ENCODE measurements at places on chromosomes 16 and 17.

GRCh38 chr16:89695875-89696669 is 5.4 kb downstream of the SPATA2L start:
- DNase-seq = no peak

DNA sequence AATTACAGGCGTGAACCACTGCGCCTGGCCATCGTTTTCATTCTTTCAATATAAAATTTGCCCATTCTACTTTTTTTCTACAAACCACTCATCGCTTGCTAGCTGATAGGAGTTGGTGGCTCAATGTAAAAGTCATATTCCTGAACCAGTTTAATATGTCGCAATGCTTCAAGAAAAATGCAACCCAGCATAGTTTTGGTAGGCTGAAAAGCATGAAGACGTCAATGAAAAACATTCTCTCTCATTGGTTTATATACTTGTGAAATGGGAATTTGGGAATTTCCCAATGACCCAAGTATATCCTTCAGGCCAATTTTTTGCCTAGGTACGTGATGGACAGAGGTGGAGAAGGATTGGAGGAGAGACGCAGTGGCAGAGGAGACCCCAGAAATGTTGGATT is 26.9 kb downstream of the USP43 start:
- DNase-seq = no peak

DNA sequence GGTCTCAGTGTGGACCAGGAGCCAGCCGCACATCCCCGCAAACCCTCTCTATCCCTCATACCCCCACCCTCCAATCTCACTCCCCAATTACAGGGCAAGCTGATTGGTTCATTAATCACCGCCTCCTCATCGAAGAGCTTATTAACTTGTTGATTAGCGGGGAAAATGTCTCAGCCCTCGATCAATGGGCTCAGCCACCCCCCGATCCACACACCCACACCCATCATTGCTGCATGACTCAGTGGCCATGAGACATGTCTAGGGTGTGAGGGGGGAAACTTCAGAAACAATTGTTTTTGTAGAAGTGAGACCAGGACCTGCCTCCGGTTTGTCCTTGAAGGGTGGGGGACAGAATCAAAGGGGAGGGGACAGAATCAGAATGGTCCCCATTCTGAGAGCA is 2.5 kb upstream of the PYY start:
- no peak for DNase-seq

GRCh38 chr16:59684911-59685310 is 950.8 kb upstream of the GOT2 start:
- DNase-seq = no peak

GRCh38 chr17:50737118-50737698 is 17.8 kb downstream of the LUC7L3 start:
- no peak for DNase-seq

GRCh38 chr17:74998783-74999182 is 11.4 kb downstream of the CDR2L start:
- DNase-seq = no peak

GRCh38 chr17:78460176-78460675 is 81.8 kb downstream of the PGS1 start:
- DNase-seq = no peak

GRCh38 chr17:6603744-6604325 is 36.7 kb downstream of the KIAA0753 start:
- no peak for DNase-seq

DNA sequence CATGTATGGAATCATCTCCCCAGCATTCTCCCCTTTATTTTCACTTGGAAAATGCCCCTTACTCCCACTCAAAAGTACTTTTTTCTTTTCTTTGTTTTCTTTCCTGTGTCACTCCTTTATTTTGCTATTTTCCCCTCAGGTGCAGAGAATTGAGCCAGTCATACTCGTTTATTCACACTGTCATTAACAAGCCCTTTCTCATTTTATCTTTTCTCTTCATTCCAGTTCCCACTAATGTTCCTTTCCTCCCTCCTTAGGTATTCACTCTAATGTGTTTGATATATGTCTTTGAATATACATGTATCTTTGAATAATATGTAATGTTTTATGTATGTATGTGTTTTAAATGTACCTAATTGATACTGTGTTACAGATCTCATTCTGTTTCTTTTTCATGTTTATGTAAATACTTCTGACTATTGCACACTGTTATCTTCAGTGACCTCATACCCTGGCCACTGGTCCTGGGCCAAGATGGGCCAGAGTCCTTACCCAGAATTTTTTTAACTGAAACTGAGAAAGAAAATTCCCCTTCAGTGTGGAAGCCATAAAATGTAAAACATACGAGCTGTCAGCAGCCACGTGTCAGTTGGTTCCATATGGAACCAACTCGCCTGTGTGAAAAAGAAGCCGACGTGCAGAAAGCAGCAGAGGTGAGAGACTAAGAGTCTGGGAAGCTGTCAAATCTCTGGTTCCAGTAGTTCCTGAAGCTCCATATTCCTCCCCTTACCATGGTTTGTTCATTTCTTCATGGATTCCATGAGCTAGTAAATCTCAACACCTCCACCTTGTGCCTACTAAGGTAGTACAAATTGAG is 5.8 kb downstream of the SRR start:
- no peak for DNase-seq

DNA sequence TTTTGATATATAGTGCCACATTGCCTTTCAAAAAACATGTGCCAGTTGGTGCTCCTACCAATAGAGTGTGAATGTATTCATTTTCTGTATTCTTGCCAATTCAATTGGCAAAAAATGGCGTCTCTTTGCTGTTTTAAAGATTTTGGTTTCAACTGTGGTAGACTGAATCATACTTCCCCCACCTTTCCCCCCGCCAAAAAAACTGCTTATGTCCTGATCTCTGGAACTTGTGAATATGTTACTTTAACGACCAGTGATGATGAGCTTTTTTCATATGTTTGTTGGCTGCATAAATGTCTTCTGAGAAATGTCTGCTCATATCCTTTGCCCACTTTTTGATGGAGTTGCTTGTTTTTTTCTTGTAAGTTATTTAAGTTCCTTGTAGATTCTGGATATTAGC is 325.1 kb upstream of the KCNJ16 start:
- DNase-seq = no peak

- DNase-seq = peak; percentile 54
Measured at GRCh38 chr17:54172096-54172984, 349.6 kb downstream of the KIF2B start.

DNA sequence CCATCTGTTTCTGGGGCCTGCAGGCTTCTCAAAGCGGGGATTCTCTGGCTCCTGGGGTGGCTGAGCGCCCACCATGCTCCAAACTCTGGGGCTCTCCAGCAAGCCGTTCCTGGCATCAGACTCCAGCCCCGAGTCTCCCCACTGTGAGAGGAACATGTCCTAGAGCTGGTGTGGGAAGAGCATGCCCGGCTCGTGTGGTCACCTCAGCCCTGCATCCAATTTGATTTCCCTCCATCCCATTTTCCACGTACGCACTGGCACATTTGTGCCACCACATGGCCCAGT is 23.2 kb upstream of the KCNJ12 start:
- DNase-seq = peak; percentile 1

- no peak for DNase-seq
Measured at GRCh38 chr16:27323781-27324561, 10.2 kb downstream of the IL4R start.

GRCh38 chr17:72998343-72998742 is 94.1 kb downstream of the SLC39A11 start:
- DNase-seq = no peak

- DNase-seq = no peak
Measured at GRCh38 chr17:64296246-64296645, 33.2 kb upstream of the TEX2 start.

DNA sequence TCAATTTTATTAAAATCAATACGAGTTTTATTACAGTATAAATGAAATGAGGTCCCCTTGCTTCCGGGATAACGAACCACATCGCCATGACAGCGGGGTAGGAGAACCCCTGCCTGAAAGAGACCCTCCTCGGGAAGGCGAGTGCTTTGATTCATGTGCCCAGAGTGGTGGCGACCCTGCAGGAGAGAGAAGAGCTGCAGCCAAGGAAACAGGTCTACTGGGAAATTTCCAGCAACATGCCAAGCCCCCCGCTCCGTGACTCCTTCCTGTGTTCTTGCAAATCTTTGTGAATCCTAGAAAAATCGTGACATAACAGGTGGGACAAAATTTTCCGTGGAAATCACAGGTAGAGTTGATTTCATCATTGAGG is 162.5 kb downstream of the WSCD1 start:
- DNase-seq = no peak

DNA sequence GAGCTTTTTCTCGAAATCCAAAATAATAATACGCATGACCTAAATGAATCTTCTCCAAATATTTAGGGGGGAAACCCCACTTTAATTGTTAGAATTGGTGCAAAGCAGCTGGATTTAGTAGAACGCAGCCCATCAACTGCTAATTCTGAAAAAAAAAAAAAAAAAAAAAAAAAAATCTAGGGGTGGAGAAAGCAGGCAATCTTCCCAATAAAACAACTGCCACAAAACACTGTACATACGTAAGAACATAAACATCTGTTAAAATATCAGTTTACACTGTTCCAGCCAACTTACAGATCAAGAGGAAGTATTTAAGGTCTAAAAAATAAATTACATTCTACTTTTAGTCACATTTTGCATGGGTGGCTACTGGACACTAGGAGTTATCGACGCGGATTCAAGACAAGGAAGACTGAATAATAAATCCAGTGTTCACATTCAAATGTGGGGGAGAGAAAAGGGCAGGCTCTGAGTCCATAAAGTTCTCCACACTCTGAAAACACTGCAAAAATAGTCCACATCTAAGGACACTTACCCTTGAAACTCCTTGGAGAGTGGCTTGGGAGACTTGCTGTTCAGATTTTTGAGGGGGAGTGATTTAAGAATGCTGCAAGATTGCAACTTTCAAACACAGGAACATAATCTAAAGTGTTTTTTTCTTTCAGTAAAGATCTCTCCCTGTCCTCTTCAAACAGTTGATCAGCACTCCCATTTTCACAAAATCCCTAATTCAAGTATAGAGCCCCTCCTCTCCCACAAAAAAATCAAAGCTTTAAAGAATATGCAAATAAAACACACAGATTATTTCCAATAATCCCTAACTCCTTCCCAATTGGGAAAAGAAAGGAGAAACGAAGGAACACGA is 1.3 kb downstream of the APPBP2 start:
- DNase-seq = no peak

All from WERI-Rb-1 (cell line).